Vein endothelial cell (primary cell): ENCODE measurements at places on chromosomes 5 and 9. TPM values are rescaled to one million over a fixed set of nuclear protein-coding genes. Genes with fewer than 3 reads are reported as not detected.

Gene ARID3C
- 0.33 TPM in 1 of 2 replicates, not detected in the other for total RNA-seq

Gene ANKRD20A1
- 0.98 and 3.5 TPM in 2 replicates for total RNA-seq

Gene BTNL9
- total RNA-seq, result 0.19 and 2.0 TPM in 2 replicates

Gene ZNF484
- total RNA-seq, result 10.8 and 12.6 TPM in 2 replicates

Gene ZNG1F
- total RNA-seq, result 6.5 and 12.1 TPM in 2 replicates

Gene HSPA4
- total RNA-seq, result 104 and 134 TPM in 2 replicates

Gene TOR4A
- total RNA-seq, result 58.3 and 77.4 TPM in 2 replicates

Gene ZNF483
- 2.8 and 2.9 TPM in 2 replicates for total RNA-seq

Gene RLN2
- total RNA-seq, result not detected in 2 replicates

Gene LTC4S
- total RNA-seq, result 0.57 and 1.3 TPM in 2 replicates

Gene HMCN2
- under 0.01 TPM in 1 of 2 replicates, not detected in the other for total RNA-seq

Gene MRRF
- total RNA-seq, result 40.8 and 56.3 TPM in 2 replicates

Gene BRINP1
- total RNA-seq, result 0.19 TPM in 1 of 2 replicates, not detected in the other

Gene IQGAP2
- total RNA-seq, result 1.1 and 2.3 TPM in 2 replicates

Gene LCN1
- not detected in 2 replicates for total RNA-seq

Gene NTNG2
- total RNA-seq, result under 0.01 and 0.10 TPM in 2 replicates

Gene CNTNAP3
- total RNA-seq, result 87.5 and 102 TPM in 2 replicates

Gene PLEKHG4B
- not detected in 2 replicates for total RNA-seq

Gene CCNI2
- under 0.01 TPM in 1 of 2 replicates, not detected in the other for total RNA-seq

Gene OTULINL
- total RNA-seq, result under 0.01 and 0.19 TPM in 2 replicates

Gene TTC39B
- total RNA-seq, result 4.3 and 4.9 TPM in 2 replicates

Gene ZER1
- 14.0 and 23.2 TPM in 2 replicates for total RNA-seq

Gene OSMR
- 10.7 and 14.7 TPM in 2 replicates for total RNA-seq

Gene ISL1
- not detected in 2 replicates for total RNA-seq

Gene FGF18
- total RNA-seq, result 0.10 and 0.33 TPM in 2 replicates

Gene ASS1
- 9.9 and 22.2 TPM in 2 replicates for total RNA-seq

Gene MEF2C
- total RNA-seq, result 57.5 and 88.1 TPM in 2 replicates

Gene CRHBP
- total RNA-seq, result 0.29 TPM in 1 of 2 replicates, not detected in the other

Gene LHX3
- not detected in 2 replicates for total RNA-seq

Gene CCDC171
- 0.98 and 1.1 TPM in 2 replicates for total RNA-seq

Gene CYSRT1
- 0.65 and 0.67 TPM in 2 replicates for total RNA-seq

Gene SVEP1
- 0.10 and 0.33 TPM in 2 replicates for total RNA-seq

Gene TRIP13
- total RNA-seq, result 25.2 and 35.3 TPM in 2 replicates

Gene RPL35
- total RNA-seq, result 2,030 and 2,087 TPM in 2 replicates

Gene HTR1A
- not detected in 2 replicates for total RNA-seq
